ENCODE measurements at places on chromosomes 6 and 20.

DNA sequence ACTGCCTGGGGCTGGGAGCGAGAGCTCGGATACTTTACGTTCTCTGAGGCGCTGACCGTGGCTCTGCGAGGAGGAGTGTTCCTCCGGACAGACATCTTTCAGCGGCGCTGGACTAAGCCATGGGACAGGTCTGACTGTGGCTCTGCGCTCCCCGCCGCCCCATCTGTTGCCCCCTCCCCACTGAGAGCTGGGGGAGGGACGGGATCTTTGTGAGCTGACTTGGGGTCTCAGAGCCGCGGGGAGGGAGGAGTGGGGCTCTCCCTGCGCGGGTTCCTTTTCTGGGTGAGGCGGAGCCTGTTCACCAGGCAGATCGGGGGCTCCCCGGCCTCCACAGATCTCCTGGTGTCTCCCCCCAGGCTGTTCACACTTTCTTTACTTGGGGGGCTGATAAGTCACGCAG is 11.3 kb upstream of the GATA5 start:
- DNase-seq = no peak

DNA sequence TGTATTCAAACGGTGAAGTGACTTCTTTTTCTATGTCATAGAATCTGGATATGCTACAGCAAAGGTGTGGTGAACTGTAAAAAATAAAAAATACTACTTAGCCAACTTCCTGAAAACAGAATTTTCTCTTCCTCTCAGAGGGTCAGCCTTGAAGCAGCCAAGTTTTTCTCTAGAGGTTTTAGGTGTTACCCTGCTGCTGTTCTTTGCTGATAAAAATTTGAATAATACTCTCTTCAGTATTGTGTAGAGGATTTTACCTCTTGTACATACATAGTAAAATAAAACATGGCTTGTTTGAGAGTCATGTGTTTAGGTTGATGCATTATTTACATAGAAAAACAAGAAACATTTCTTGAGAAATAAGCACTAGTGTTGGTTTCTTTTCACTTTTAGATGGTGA is 458.4 kb downstream of the TBC1D32 start:
- DNase-seq = no peak

GRCh38 chr6:156256161-156256560 is 521.0 kb upstream of the ARID1B start:
- no peak for DNase-seq

DNA sequence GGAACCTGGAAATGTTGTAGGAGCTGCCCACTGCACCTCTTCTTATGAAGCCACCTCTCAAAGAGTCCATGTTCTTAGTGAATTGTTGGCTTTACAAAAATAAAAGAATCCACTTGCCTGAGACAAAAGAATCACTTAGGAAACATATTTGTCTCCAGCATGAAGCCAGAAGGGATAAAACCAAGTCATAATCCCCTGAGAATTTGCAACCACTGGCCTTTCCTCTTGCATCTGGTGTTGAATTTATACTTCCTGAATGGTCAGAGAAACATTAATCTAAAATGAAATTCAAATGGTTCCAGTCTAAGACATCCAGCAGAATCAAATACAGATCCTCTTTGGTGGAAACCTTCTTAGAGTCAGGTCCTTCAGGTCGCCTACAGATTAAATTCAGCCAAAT is 192.5 kb upstream of the ECI2 start:
- no peak for DNase-seq

DNA sequence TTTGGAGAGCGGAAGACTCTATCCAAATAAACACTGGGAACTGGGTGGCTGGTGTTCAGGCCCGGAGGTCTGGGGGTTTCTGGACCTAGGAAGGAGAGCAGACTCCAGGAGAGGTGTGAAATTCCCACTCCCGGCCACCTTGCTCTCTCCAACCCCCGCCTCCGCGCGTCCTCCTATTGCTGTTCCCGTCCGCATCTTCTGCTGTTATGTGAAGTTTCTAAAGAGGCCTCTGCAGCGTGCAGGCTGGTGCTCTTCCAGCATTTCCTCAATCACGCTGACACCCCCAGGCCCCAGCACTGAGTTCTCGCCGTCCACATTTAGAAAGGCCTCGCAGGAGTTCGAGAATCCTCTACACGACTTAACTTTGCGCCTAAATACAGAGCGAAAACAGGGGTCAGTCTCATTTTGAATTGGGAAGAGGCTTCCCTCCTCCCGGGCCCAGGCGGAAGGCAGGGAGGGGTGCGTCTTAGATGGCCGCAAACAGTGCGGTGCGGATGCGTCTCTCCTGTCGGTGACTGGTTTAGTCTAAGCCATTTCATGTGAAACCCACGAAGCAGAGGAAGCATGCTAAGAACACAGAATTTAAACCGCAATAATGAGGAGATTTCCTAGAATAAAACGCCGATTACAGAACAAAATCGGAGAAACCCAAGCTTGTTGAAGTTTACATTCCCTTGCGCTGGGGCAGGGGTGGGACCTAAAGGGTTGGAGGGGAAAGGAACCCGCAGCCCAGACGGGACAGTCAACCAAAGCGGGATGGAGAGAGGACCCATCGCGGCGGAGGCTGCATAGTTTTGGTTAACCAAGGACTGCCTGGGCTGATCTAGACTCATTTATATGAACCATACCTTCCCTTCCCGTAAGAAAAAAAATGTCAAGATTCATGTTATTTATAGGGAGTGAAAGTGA is 4.0 kb upstream of the FOXF2 start:
- no peak for DNase-seq

- DNase-seq = no peak
Measured at GRCh38 chr20:41715526-41715925, 97.3 kb upstream of the CHD6 start.

DNA sequence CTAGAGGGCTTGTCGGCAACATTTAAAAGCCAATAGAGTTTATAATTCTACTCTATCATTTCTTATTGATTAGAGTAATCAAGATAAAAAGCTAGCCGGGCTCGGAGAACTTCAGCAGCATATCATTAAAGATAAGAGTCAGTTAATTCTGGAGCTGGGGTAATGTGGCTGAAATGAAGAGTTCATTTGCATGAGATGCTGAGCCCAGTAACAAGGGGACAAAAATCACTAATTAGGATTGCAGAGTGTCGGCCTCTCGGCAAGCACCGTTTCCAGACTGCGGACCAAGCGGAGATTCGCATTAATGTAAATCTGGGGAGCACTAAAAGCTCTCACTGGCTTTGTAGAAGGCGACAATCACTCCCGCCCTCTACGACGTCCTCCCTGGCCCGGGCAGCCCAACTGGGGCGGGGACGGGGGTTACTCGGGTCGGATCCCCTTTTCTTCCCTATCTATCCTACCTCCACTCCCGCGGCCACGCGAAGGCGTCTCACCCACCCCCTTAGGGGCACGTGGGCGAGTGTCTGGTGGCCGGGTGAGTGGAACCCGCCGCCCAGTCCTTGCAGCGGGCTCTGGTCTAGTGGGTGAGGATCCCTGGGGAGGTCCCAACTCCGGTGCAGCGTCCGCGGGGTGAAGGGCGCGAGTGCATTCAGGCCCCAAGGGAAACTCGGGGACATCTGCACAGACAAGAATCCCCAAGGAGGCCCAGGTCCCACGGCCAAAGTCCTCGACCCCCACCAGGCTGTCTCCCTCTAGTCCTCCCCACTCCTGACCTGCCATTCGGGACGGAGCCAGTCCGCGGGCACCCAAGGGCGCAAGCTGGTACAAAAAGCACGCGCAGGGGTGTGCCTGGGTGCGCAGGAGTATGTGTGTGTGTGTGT is 42.2 kb upstream of the OSTM1 start:
- DNase-seq = no peak

DNA sequence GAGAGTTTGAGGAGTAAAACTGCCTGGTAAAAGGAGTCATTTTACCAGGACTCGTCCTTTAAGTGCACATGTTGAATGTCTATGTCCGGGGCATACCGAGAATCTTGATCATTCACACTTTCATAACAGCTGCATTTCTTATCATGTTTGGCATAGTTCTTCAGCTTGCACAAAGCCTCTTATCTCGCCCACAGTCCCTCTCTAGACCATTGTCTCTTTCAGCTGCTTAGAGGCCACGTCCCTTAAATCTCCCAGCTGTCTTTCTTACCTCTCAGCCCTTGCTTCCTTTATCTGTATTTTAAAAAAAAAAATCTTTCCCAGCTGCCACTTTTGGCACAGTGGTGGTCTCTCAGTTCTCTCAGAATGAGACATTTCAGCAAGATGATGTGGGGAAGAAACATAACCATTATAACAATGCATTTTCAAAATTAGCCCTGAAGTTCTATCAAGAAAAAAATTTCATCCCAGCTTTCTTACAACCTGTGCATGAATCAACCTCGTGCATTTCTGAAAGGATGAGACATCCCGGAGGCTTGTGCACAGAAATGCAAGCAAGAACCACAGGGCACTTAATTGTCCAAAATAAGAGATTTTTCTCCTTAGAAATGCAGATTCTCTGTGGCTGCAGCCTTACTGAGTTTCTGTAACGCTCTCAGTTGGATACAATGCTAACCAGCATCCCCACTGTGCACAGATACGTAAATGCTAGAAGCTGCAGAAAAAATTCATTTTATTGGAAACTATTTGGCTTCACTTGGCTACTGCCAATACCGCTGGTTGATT is 24.2 kb downstream of the RBM24 start:
- peak; percentile 57 for DNase-seq

- no peak for DNase-seq
Measured at GRCh38 chr6:17957904-17958620, 29.4 kb downstream of the KIF13A start.

DNA sequence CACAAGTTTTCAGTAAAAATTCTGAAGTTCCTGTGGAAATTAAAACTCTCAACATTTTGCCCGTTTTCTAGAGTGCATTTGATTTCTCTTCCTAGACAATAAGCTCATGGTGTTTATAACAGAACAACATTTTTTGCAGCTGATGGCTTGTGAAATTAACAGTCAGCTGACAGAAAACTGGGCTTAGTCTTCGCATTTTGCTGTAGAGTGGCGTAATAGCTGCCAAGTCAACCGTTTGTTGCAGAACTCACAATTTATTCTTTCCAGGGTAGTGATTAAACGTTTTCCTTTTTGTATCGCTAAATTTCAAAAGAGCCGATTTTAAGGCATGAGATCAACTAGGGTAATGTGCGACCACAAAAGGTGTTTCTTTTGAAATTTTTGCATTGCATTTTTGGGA is 1.4 kb downstream of the SPO11 start:
- DNase-seq = peak; percentile 75

- DNase-seq = peak; percentile 35
Measured at GRCh38 chr6:71309656-71310055, 21.0 kb downstream of the OGFRL1 start.

- DNase-seq = no peak
Measured at GRCh38 chr20:2169456-2170088, 67.9 kb downstream of the STK35 start.

DNA sequence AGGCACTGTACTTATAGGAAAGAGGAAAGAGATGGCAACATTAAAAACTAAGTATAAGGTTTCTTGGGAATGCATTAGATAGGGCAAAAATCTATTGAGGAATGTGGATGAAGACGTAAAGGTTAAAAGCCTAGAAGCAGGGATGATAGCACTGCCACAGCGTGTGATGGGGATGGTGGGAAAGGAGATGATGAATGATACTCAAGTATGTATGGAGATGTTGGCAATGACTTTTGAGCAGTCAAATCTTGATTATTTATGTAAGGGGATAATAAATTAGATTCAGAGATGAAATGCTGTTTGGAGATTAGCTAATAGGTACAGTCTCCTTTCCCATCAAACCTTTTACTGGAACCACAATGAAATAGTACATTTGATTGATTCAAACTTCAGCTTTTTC is 432.8 kb downstream of the GRIK2 start:
- DNase-seq = no peak

GRCh38 chr6:53029257-53029656 is 34.2 kb upstream of the GSTA4 start:
- DNase-seq = peak; percentile 29

All from GM23248 (cell line).